ENCODE measurements at places on chromosomes 4 and X.

GRCh38 chr4:15986907-15987306 lies 23.9 kb upstream of the FGFBP2 start:
- DNase-seq: no peak

DNA sequence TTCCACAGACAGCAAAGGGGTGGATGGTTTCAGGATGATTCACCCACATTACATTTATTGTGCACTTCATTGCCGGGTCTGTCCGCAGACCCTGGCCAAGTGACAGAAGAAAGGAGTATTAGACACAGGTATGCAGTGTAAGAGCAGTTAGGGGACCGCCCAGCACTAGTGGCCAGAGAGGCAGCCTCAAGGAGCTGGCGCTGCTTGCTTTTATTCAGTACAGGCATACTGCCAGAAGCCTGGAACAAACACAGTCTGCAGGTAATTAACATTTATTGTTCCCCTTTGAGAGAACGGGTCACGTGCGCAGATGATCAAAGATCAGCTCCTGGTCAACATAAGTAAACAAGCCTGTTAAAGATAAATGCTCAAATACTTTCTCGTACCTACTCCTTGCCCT lies 1639.0 kb upstream of the IGFBP7 start:
- DNase-seq: no peak

- no peak for DNase-seq
Measured at GRCh38 chr4:112858751-112859150, 190.7 kb upstream of the ANK2 start.

GRCh38 chr4:128550060-128550459 lies 259.4 kb upstream of the JADE1 start:
- no peak for DNase-seq

GRCh38 chr4:96983830-96984229 lies 1143.9 kb downstream of the PDHA2 start:
- DNase-seq: no peak

DNA sequence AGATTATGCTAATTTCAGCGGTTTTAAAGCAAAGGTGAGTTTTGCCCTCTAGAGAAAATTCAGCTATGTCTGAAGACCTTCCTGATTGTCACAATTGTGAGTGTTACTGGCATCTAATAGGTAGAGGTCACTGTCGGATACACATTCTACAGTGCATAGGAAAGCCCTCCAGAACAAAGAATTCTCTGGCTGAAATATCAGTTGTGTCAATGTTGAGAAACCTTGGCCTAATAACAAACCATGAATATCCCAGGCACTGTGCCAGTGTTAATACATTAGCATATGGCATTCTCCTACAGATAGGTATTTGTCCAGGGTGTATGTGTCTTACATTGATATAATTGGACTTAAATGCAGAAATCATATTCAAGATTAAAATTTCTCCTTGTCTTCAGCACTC lies 294.3 kb downstream of the FSTL5 start:
- no peak for DNase-seq

DNA sequence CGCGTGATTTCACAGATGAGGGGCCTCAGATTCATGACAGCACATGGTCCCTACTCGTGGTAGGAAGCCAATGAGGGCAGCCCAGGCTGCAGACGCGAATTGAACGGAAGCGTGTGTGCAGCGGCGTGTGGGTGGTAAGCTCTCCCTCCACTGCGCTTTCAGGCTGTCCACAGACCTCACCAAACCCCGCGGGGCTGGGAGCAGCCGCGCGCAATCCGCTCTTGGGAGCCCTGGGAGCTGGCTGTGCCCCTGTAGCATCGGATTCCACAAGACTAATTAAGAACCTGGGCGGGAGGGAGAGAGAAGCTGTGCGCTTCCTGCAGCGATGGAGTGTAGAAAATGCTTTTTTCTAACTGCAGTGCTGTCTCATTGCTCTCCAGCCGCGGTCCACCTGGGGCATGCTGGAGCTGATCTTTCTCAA lies 134.9 kb downstream of the STOX2 start:
- DNase-seq: no peak

GRCh38 chr4:99405433-99406115 lies 29.6 kb downstream of the ADH7 start:
- DNase-seq: peak; percentile 85

- DNase-seq: no peak
Measured at GRCh38 chr4:102629673-102630072, 128.5 kb downstream of the NFKB1 start.

GRCh38 chrX:43141885-43142284 lies 363.9 kb upstream of the PPP1R2C start:
- DNase-seq: no peak

GRCh38 chr4:121277194-121278105 lies 103.4 kb downstream of the QRFPR start:
- no peak for DNase-seq

DNA sequence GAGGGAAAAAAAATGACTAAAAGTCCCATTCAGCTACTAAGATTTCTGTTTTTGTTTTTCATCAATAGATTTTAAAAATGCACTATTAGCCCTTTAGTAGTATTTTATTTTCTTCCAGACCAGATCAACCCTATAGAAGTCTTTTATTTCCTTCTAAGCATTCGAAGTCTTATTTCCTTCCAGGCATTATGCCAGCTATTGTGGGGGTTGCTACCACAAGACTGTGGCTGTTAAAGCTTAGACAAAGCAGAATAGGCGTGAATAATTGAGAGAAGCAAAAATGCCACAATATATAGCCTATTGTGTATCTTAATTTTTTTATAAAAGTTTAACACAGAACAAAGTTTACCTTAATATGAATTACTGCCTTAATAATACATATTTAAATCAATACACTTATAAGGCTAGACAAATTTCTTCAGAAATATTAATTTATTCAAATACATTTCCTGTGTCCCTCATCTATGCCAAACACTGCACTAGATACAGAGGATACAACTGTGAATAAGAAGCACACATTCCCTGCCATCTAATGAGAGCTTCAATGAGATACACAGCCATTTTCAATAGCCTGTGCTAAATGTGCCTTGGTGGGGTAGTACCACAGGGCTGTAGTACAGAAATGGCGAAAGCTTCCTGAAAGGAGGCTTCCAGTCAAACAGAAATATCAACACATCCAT lies 33.1 kb downstream of the SLC10A7 start:
- DNase-seq: no peak

- DNase-seq: no peak
Measured at GRCh38 chr4:107292979-107293378, 256.9 kb upstream of the DKK2 start.

GRCh38 chr4:54877006-54877405 lies 219.2 kb downstream of the KIT start:
- DNase-seq: no peak

GRCh38 chr4:119493419-119493818 lies 135.2 kb downstream of the PDE5A start:
- DNase-seq: no peak

DNA sequence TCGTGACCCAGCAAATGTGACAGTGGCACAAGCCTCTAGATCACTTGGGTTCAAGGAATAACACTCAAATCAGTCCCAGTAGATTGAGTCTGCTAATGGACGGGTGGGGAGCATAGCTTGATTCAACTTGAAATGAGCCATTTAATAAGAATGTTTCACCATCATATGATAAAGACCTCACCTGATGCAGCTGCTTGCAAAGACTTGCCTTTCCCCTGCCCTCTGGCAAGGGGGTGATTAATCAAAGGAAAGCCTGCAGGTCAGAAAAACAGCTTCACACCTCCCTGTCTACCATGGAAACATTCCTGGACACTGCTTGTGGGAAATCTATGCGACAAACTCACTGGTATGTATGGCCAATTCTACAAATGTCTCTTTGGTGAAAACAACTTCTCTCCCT lies 54.5 kb downstream of the CD99L2 start:
- DNase-seq: no peak

DNA sequence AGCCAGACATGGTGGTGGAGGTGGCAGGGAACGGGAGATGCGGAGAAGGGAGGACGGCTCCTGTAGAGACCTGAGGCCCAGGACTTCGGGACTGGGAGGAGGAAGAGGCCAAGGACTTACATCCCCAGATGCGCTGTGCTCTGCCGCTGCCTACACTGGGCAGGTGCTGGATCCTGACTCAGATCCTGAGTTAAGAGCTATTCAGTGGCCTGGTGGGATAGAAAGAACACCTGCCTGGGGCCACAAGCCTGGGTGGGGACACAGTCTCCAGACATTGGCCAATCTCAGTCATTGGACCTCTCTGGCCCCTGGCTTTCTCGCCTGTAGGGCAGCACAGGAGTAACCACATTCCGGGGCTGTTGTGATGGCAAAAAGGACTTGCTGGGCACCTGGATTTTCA lies 10.9 kb upstream of the MSX1 start:
- no peak for DNase-seq

- no peak for DNase-seq
Measured at GRCh38 chr4:95742179-95742578, 97.7 kb upstream of the PDHA2 start.

DNA sequence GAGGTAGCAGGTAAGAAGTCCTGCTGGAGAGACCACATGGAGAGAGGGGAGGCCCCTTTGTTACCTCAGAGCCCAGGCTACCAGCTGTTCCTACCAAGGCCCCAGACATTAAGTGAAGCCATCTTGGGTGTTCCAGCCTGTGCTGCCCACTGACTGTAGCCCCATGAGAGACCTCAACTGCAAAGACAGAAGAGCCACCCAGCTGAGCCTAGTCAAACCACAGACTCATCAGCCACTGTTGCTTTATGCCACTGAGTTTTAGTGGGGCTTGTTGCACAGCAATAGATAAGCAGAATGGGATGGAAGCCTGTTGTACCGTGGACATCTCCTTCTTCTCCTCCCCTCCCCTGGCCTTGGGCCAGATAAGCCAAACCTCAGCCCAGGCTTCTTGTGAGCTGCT lies 83.9 kb downstream of the ADRA2C start:
- DNase-seq: no peak

DNA sequence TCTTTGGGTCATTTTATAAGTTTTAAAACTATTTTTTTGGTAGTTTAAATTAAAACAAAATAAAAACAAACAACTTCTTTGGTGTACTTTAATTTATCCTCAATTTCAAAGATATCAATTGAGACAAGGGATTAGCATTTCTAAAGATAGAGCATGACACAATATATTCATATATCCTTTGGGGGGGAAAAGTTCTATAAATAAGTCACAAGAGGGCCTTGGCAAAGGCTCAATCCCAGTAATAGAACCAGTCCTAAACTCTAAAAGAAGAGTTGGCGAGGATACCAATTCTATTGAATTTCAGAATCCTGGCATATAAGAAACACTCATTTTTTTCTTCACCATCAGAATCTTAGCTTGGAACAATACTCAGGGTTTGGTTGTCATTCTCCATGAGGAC lies 89.7 kb downstream of the COL4A6 start:
- no peak for DNase-seq

GRCh38 chr4:33878710-33879109 lies 2365.6 kb downstream of the ARAP2 start:
- no peak for DNase-seq

GRCh38 chr4:37721995-37722638 lies 35.9 kb upstream of the RELL1 start:
- DNase-seq: no peak

GRCh38 chr4:145732001-145732815 lies 52.3 kb downstream of the C4orf51 start:
- DNase-seq: no peak

DNA sequence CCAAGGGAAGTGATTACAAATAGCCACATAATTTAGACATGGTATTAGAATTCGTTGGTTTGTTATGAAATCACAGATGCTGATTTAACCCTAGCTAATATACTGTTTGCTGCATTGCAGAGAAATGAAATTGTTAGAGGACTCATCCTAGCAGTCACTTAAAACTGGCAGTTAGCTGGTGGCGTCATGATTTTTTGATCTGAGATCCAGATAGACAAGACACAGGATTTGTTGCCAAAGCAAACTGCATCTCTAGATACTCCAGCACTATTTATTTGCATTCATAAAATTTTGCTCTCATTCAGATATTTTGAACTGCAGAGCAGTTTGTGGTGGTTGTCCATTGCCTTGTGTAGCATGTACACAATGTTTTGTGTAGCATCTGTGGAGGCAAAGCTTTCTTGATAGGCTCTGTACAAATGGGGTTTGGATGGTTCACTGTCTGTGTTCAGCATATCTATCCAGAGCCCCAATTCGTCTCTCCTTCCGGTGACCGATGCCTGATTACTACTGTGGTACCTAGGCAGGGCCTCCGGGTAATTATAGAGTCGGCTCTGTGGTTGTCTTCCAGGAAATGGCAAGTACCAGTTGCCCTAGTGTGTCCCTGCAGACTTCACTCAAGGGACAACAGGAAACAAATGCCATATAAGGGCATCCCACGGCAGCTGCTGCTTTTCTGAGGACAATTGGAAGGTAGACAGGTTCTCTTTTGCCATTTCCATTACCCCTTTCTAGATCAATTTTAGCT lies 30.1 kb upstream of the SPARCL1 start:
- DNase-seq: no peak

GRCh38 chrX:85922821-85923220 lies 124.5 kb downstream of the CHM start:
- DNase-seq: no peak

DNA sequence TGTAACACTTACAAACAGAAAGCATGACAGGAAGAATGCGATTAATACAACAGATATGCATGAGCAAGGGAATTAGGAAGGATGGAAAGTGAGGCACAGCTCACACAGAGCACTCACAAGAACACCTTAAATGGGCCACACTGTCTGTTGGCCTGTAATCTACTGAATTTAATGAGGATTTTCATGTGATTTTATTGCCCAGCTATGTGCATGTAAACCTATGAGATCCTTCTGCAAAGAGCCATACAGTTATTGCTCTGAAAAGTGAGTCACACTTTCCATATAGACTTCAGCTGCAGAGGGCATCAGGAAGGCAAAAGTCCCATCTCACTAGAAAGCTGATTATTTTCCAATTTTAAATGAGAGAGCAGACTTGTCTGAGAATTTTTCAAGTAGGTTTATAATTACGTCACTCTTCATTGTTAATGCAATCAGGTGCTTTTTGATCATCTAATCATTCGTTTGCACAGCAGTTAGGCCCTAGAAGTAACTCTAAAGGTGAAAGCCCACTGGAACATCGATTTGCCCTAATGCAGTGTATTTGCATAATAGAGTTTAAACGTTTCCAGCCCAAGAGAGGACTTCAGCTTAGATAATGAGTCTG lies 832.7 kb upstream of the INTU start:
- DNase-seq: no peak

- DNase-seq: peak; percentile 24
Measured at GRCh38 chr4:1901127-1901526, 29.9 kb downstream of the NSD2 start.

DNA sequence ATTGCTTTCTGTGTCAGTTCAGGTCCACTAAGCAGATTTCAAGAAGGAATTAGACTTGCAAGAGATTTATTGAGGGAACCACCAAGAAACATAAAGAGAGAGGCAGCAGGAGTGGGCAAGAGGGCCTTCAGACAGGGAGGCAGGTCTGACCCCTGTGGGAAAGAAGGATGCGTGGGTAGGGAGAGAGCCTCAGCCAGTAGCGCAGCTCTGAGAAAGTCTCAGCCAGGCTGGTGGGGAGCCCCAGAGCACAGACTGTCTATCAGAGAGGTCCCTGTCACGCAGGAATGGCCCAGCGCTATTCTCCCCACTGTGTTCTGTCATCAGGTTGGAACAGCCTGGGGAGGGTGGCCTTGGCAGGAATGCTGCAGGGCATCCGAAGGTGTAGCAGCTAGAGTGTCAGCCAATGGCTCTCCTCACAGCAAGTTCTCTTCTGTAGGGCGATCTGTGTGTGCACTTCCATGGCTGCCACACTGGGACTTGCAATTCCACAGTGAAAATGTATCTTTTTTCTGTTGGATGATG lies 48.0 kb downstream of the OTC start:
- DNase-seq: no peak
